Heart left ventricle (tissue), 16 donors: ENCODE measurements at places on chromosomes 2 and 18. TPM values are rescaled to one million over a fixed set of nuclear protein-coding genes. Genes with fewer than 3 reads are reported as not detected.

TRAK2 gene
- 110 TPM for total RNA-seq

LPIN1 gene
- 34.4 TPM for total RNA-seq

ANKRD44 gene
- total RNA-seq = 8.6 TPM

HOXD12 gene
- total RNA-seq = not detected

SNRNP27 gene
- total RNA-seq = 56.1 TPM
